ENCODE measurements at places on chromosomes 5 and 9.

DNA sequence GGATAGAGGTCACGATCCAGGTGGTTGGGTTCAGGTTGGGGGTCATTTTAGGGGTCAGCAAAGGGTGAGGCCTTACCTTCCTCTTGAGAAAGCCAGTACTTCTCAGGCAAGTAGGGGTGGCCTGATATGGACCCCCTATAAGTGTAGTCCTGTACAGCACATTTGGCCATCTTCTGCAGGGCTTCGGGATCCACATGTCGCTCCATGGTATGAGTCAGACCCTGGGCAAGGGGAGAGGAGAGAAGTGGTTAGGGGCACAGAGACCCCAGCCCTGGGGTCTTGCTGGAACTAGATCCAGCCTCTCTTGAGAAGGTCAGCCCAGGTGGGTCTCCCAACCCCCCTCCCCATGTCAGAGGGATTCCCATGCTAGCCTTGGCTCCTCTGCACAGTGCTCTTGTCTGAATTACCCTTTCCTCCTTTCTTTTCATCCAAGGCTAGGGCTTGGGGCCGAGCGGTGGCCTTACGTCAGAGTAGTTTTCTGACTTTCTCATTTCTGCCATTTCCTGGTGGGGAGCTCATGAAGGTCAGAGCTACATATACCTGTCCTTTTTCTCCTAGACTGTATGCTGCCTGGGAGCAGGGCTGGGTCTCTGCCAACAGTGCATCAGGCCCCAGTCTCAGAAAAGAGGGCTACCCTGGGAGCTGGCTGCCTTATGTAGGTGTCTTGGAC lies 9.0 kb upstream of the MYORG start:
- no peak for DNase-seq

- no peak for DNase-seq
These were observed 1.2 kb downstream of the TTC33 start for GRCh38 chr5:40754381-40755092.

GRCh38 chr9:107841076-107841475 lies 351.5 kb upstream of the KLF4 start:
- no peak for DNase-seq

DNA sequence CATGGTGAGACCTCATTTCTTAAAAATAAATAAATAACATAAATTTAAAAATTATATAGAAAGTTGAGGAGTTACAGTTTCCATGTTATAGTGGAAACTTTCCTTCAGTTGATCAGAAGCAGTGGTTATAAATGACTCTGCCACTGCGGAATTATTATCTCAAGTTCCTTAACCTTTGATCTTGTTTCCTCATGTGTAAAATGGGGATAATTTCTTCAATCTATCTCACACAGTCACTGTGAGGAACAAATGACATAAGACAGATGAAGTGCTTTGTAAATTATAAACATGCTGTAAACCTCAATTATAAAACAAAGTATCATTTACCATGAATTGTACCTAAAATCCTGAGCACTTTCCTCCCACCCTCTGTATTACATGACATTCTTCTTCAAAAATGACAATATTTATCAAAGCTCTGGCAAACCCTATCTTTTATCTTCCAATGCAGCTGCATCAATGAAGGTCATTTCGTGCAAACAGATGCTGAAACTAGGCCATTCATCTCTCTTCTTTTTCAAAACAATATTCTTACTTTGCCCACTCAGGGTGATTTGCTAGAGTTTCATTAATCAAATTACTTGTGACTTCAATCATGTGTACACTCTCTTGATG lies 46.8 kb downstream of the TMEM245 start:
- DNase-seq = no peak

DNA sequence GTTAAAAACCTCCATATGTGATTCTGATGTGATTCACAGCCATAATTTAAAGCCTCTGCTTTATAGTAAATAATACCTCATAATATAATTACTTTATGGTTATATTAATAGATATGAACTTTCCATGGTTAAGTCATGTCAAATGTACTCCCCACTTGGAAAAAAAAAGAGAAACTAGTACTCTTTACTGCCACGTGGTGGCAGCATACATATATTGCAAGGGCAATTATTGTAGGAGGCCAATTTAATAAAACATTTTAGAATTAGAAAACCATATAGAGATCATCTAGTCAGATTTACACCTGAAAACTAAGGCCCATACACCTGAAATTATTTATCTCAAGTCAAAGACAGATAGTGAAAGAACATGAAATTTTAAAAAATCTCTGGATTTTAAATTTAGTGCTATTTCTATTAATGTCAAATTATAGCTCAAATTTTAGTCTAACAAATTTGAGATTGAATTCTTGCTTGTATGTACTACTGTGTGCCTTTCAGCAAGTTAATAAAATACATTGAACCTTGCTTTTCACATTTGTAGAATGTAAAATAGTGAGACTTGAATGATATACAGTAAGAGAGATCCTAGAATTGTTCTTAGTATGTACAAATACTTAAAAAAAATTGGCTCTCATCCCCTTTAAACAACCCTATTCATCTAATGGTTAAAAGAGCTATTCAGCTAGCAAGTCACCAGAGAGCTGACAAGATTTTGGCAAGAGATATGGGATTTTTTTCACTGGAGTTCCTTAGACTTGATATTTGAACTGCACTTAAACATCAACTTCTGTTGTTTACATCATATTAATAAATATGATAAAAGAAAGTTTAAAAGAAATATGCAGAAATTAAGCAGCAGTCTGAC lies 603.8 kb downstream of the TLE4 start:
- DNase-seq = no peak

DNA sequence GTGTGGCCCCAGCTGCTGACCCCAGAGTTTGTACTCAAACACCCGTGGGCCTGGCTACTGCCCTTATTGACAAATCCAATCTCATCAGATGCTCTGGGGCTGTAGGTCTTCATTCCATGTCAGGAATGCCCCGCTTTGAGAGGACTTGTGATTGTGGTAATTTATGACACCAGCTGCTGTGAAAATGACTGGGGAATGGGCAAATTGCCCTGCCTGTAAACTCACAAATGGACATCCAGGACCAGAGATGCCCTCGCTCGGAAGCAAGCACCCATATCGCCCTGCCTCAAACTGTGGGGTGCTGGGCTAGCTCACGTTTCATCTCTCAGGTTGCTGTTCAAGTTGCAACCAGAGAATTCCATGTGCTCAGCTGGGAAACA lies 225.9 kb upstream of the MAP3K1 start:
- no peak for DNase-seq

DNA sequence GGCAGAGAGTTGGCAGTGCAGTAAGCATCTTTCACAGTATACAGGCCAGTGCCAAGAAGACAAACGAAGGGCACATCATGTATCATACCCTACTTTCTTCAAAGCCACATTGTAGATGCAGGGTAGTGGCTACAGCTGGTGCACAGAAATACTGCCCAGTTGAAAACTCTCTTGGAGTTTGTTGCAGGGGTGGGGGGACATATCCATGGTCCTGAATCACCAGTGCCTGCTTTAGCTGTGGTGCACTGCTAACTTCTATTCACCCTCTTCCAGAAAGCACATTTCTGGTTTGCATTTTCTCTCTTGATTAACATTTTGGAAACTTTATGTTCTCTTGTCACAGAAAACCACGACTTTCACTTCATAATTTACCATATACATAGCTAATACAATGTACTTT lies 196.6 kb downstream of the PAPPA start:
- no peak for DNase-seq

- no peak for DNase-seq
These were observed 365.1 kb upstream of the CCNH start for GRCh38 chr5:87777877-87778276.

GRCh38 chr5:493758-494157 lies 30.5 kb downstream of the SLC9A3 start:
- DNase-seq = no peak

- no peak for DNase-seq
These were observed 632.5 kb downstream of the ISL1 start for GRCh38 chr5:52015760-52016159.

DNA sequence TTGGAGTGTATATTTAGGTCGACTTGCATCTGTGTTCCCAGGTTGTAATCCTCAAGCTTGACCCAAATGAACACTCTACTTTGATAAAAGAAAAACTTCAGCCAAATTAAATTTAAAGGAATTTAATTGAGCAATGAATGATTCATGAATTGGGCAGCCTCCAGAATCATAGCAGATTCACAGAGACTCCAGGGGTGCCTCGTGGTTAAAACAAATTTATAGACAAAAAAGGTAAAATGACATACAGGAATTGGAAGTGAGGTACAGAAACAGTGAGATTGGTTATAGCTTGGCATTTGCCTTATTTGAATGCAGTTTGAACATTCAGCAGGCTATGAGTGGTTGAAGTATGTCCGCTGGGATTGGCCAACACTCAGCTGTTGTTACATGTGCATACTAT lies 21.6 kb upstream of the SPATA31D4 start:
- DNase-seq = no peak

GRCh38 chr5:116595498-116595897 lies 20.9 kb upstream of the SEMA6A start:
- DNase-seq = no peak

GRCh38 chr9:36306471-36307306 lies 48.4 kb upstream of the GNE start:
- no peak for DNase-seq

DNA sequence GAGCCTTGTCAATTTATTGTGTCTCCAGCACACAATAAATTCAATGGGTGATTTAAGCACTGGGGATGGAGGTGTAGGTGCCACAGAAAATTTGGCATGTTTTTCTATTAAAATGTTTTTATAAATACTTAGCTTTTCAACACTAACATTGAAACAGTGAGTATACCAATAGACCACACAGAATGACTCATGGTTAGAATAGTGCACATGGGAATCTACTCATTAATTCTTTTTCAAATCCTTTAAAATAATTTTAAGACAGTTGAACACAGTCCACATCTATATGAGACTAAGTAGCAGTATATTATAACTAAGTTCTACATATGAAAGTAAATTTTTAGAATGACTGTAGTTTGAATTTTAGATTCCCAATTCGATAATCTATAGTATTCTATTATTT lies 67.1 kb downstream of the LNPEP start:
- DNase-seq = no peak

DNA sequence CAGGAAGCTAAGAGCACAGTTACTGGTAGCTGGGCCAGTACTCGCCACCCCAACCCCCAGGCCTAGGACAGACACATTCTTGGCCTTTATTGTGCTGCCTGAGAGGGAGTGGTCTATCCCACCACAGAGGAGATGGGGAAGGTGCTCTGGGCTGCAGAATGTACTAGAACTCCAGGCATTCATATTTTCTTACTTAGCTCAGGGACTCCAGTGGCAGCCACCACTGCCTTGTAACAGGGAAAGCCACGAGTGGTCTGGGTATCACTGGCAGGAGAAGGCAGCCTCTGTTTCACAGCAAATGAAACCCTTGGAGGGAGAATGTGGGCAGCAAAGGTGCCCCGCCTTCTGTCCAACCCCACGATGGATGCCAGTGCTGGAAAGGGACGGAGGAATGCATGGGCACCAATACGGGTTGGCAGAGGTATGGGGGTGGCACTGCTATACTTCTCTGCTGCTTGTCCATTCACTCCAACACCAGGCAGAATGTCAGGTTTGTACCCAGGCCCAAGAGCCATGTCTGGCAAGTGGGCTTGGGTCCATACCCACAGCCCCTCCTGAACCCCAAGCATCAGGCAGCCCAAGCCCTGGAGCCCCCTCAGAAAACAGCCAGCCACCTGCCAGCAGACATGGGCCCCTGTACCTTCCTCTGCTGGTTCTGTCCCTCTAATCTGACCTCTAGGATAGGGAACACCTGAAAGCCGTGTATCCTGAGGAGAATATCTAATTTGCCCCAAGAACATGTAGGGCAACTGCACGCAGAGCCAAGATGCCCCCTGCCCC lies 4.6 kb downstream of the SEPTIN8 start:
- no peak for DNase-seq

DNA sequence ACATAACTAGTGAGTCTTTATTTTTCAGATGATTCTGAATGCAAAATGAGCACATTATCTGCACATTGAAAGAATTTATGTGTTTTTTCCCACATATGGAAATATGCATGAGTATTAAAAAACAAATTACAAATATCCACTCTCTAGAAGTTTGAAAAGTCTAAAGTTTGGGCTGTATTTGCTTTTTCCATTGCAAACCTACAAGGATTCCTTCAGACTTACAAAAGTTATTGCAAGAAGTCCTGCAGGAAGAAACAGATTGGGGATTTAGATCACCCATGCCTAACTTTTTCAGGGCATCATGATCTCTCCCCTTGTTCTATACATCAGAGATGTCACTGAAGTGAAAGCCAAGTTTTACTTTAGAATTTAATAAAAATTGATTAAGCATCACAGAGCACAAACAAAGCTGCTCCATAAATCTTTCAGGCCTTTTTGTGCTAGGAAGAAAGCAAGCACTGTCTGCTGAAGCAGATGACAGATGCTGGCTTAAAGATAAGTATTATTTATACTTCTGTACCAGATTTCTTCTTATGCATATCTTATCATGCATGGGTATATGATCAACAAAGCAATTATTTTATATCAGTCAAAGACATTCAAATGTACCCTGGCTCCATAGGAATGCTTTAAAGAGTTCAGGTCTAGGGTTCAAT lies 71.7 kb downstream of the NFIB start:
- no peak for DNase-seq

- DNase-seq = no peak
These were observed 5.2 kb downstream of the C5orf22 start for GRCh38 chr5:31537349-31537748.

DNA sequence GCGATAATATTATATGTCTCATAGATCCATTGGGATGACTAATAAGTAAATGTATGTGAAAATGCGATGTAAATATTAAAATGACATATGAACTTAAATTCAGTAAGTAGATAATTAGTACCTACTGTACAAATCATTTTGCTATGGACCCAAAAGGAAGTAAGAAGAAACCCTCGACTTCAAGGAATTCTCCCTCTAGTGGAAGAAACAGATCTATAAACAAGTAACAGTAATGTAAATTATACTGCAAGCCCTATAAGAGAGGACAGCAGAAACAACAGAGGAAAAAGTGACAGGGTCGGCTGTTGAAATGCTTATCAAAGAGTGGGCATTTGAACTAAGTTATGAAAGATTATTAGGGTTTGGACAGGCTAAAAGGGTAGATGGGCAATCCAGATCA lies 320.3 kb downstream of the DMAC1 start:
- no peak for DNase-seq

DNA sequence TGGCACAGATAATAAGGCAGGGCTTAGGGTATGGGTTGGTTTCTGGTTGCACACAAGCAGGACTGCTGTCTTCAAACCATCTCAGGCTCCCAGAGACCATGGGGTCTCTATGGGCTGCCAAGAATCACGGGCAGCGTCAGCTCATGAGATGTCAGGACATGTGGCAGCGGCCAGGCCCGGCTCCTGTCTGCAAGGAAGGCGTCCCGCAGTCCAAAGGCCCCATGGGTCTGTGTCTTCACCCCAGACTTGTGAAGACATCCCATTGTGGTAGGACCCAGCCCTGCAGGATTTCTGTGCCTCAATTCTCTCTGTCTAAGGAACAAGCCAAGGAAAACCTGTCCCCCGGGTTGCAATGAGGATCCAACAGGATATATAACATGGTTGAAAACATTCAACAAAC lies 32.6 kb downstream of the IPPK start:
- no peak for DNase-seq

Data from T follicular helper cell (primary cell).